ENCODE measurements at places on chromosomes 1 and 21.

DNA sequence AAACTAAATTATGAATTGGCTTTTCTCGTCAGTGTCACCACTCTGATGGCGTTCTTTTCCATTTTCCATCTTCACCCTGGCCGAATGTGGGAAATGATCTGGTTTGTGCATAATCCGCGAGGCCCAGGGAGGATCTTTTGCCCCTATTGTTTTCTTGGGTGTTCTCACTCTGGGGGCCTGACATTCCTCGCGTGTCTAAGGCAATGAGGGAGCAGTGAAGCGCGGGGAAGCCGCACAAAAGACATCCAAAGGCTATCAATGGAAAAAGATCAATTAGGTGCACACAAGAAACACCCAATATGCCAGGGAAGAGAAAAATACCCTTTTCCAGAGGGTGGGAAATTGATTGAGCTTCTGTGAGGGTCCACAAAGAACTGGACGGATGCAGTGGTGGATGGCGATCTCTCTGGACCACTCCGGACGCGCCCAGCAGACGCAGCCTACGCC is 941 bp upstream of the C1orf21 start:
- no peak for DNase-seq

DNA sequence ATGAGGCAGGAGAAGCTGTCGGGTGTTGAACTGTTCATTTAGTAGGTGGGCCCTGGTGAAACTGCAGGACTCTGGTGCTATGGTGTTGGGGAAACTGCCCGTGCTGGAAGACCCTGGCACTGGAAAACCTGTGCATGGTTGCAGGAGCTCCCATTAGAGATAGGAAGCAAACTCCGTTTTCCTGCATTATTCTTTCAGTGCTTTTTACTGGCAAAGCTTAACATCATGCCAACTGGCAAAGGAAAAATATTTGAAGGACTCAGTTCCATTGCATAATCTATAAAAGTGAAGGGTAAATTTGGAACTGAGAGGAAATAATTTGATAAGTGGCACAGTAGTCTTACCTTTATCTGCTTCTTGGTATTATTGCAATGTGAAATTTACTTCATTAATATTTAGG is 31.7 kb upstream of the MPC2 start:
- no peak for DNase-seq

DNA sequence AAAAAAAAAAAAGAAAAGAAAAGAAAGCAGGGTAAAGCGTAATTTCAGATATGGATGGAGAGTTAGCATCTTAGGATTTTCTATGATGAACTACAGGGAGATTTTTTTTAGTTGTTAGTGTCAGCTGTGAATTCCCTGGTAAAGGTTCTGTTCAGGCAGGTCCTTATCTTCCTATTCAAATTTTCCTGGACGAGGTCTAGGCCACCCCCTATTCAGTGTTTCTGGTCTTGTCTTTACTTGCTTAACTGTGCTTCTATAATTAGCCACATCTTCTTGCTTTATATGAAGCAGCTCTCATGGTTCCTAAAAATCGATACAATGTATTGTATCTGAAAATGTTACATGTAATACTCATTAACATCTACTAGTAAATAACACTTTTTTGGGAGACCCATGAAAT is 157.8 kb downstream of the LHX8 start:
- no peak for DNase-seq

DNA sequence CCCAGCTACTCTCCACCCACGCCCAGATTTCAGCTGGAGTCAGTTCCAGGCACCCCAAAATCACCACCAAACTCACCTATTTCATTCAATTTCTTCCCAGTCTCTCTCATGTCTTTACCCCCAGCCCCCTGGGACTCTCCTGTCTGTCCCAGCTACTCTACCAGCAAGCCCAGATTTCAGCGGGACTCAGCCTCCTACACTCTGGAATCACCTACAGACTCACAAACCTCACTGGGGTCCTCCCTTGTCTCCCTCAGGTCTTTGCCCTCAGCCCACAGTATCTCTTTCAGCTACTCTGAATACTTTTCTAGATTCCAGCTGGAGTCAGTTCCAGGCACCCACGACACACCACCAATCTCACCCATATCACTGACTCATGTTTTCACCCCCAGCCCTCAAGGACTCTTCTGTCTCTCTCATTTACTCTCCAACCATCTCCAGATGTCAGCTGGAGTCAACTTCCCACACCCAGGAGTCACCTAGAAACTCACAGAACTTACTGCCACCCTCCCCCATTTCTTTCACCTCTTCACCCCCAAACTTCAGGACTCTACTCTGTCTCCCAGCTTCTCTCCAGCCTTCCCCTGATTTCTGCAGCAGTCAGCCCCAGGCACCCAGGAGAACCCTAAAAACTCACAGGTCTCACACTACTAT is 1529.3 kb upstream of the TPTE start:
- DNase-seq, result no peak

GRCh38 chr1:154951901-154952657 is 3.8 kb downstream of the PBXIP1 start:
- peak; percentile 47 for DNase-seq

- no peak for DNase-seq
These were observed 39.8 kb upstream of the RGS8 start for GRCh38 chr1:182724215-182724614.

DNA sequence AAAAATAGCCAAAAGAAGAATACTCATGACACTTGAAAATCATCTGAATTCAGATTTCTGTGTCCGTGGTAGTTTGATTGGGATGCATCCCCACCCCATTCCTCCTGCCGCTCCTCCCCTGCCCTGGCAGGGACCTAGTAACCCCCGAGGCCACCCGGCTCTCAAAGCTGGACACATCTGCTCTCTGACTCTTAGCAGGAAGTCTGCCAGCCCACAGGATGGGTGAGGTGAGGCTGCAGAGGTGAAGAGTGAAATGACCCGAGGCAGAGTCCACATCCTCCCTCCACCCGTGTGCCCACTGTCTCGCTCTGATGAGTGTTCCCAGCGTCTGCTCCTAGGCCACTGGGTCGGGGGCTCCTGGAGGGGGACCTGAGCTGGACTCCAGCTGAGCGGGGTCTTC is 308.5 kb upstream of the VAMP3 start:
- DNase-seq, result no peak

DNA sequence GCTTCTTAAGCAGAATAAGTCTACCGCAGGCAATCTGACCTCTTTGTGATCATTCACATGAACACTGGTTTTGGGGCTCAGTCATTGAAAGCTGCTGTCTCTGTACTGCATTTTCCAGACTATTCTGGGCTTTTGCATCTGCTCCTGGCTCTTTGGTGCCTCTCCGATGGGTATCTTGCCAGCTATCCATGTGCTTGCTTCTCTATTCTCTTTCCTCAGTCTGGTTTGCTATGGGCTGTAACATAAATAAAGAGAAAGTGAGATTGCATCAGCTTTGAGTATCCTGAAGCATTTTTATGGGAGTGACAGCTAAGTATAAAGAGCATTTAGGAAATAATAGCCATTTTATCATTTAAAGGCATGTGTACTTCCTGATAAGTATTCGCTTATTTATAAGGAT is 70.7 kb downstream of the C1orf21 start:
- DNase-seq, result no peak

DNA sequence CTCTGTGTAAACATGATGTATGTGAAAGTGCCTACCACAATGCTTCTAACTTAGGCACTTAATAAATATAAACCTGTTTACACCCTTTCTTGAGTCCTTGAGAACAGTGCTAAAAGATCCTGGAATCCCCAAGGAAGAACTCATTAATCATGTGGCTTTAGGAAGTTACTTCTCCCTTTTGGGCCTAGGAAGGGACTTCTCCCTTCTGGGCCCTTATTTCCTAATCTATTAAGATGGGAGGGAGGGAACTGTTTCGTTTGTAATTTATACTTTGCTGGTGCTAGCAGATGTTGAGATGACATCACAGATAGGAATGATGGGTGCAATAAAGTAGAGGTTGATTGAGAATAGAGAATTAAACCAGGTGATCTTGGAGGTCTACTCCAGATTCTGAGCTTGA is 1.2 kb downstream of the BTF3L4 start:
- no peak for DNase-seq

GRCh38 chr21:31928656-31929055 is 55.8 kb downstream of the HUNK start:
- DNase-seq, result no peak

GRCh38 chr1:209342441-209343175 is 240.9 kb upstream of the CAMK1G start:
- DNase-seq, result no peak

- DNase-seq, result no peak
These were observed 213.5 kb upstream of the NRIP1 start for GRCh38 chr21:15278279-15278678.

GRCh38 chr1:119617751-119618691 is 30.0 kb downstream of the ZNF697 start:
- DNase-seq, result no peak

DNA sequence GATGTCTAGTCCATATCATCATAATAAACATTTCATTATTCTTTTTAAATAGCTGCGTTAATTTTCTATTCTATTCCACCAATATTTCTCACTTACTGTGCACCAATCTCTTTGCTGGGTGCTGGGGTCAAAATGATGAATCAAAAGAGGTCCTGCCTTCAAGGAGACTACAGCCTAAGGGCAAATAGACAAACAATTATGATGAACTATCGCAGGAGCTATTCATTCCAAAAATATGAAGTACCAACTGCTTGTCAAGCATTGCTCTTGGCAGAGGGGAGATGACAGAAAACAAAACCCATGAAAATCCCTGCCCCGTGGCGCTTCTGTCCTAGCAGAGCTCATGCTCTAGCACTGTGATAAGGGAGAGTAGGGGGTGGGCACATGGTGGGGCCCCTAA is 28.8 kb upstream of the SLC26A9 start:
- DNase-seq, result no peak
